ENCODE measurements at places on chromosomes 6 and 20.

DNA sequence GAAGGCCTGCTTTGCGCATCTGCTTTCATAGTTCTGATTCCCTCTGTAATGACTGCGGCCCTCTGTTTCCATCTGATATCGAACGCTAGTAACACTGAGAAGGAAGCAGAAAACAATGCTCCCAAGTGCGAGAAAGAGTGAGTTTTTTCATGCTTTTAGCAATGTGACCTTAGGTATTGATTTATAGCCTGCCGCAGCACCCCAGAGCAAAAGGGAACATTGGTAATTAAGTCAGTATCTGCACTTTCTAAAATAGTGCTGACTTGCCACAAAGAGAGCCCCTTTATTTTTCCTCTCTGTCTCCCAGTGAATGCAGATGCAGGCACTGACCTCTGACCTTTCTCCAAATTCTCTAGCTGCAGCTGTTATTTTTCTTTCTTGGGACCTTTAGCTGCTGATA lies 129.8 kb downstream of the HDGFL1 start:
- no peak for DNase-seq

DNA sequence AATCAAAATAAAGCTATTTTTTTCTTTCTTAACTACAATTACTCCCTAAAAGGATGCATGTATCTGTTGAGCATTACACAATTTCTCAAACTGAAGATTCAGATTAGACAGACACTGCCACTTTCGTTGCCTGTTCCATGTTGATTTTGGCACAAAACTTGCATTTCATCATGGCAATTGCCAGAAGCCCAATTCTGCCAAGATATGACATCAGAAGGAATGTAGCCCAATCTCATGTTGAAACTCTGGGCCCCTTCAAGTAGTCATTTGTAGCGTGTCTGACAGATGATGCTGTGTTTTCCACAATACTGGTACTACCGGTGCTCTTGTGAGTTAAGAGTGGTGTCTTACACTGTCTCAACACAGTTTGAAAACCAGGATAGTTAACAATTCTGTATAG lies 705.4 kb downstream of the PTPRT start:
- DNase-seq = no peak

DNA sequence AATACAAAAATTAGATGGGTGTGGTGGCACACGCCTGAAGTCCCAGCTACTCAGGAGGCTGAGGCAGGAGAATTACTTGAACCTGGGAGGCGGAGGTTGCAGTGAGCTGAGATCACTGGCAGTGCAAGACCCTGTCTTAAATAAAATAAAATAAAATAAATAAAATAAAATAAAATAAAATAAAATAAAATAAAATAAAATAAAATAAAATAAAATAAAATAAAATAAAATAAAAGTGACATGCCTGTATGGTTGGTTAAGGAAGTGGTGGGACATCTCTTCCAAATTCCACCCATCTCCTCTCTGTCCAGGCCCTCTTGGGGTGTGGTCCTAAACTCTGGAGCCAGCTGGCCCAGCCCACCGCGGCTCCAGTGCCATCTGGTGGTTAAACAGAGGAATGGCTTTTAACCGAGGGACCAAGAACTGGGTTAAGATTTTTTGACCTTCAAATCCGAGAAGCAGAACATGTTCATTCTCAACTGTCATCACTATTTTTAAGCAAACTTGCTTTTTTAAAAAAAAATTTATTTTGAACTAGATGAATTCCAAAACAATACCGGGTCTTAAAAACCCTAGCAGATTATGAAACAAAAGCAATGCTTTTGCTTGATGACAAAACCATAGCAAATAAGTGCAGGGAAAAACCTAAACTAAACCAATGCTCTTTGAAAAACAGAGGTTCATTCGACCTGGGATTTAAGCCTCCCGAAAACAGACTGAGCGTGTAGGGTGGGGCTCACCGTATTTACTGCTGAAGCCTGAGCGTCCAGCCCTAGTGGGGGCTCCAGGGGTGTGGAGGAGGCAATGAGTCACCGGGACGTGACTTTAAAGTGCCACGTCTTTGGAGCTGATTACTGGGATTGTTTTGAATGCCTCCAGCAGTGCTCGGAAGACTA lies 68.8 kb downstream of the CDC5L start:
- DNase-seq = peak; percentile 54

DNA sequence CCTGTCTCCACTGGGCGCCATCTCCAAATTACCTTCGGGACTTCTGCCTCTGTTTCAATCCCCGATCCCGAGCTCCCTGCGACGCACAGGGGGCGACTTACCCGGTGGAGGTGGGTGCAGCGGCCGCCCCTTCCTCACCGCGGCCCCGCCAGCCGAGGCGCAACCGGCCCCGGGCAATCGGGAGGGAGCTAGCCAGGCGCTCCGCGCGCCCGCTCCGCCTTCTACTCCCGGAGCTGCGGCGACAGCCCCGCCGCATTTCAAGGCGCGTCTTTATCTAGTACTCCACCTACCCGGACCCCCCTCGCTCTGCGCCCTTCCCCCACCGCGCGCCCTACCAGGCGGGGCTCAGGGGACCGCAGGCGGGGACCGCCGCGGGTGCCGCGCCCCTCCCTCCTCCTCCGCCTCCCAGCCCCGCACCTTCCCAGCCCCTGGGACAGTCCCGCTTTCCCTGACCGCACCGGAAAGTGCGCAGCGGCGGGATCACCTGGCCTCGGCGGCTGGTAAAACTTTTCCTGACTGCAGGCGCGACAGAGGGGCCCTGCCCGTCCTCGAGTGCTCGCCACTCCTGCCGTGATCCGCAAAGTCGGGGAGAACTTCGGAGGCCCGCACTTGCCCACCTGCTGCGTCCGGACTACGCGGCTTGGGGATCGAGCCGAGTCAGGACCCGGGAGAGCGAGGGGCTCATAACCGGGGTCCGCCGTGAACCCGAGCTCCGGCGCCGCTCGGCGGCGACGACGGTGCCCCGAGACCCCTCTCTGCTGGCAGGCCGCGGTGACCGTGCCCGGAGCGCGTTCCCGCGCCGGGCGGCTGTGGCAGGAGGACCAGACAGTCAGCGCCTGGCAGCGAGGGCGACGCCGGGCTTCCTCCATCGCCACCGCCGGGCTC lies 8.0 kb upstream of the NKX2-2 start:
- no peak for DNase-seq

GRCh38 chr6:168598251-168599117 lies 157.5 kb downstream of the SMOC2 start:
- DNase-seq = no peak

DNA sequence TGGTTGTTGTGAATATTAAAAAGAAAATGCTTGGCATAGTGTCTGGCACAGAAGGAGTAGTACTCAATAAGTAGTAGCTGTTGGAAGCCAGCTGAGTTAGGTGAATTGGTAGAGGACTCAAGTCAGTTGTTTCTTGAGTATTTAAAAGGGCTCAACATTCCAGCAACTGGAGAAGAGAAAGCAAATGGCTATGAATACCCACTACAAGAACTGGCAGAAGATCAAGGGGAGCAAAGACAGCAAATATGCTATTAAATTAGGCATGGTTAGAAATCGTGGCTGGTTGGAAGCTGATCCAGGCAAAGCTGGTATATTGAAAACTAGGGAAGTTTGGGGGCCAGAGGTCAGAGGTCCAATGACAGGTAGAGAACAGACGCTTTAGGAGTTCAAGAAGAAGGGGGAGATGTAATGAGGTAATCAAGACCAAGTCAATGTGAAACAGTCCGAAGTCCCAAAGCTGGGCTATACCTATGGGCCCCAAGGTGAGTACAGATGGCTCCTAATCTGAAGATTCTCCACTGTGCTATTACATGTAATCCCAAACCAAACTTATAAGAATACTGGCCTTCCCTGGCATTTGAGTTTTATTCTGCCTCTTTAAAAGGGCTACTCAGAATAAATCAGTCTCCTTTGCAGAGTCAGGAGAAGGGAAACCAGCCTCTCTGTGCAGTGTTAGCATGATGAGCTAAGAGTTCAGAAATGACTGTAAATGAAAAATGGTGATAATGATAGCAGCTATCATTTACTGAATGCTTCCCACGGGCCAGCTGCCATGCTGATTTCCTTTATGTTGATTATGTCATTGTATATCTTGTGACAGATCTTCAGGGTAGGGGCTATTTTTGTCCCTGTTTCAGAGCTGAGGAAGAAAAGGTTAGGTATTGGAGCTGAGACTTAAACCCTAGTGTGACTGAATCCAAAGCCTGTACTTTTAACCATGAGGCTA lies 122.3 kb downstream of the ANKS1A start:
- no peak for DNase-seq

DNA sequence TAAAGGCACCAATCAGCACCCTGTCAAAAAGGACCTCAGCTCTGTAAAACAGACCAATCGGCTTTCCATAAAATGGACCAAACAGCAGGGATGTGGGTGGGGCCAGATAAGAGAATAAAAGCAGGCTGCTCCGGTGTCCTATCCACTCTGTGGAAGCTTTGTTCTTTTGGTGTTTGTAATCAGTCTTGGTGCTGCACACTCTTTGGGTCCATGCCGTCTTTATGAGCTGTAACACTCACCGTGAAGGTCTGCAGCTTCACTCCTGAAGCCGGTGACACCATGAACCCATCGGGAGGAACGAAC lies 7.3 kb upstream of the PXDC1 start:
- no peak for DNase-seq

DNA sequence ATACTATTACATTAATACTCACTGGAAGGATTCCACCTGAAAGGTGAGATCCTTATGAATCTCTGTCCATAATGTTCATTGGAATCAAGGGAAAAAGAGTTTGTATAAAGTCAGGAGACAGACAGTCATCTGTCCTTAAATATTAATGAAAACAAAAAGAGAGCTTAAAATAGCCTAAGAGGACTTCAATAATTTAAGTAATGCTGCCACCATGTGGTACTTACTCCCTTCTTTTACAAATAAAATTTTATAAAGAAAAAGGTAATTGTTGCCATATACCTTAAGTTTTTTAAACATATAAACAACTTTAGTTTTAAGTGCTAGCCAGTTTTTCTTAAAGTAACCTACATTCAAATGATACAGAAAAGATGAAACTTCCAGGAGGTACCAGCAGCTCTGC lies 5.1 kb downstream of the BLOC1S5 start:
- DNase-seq = peak; percentile 22

GRCh38 chr20:63261060-63261794 lies 7.0 kb upstream of the NKAIN4 start:
- no peak for DNase-seq

- DNase-seq = peak; percentile 82
Observed at GRCh38 chr6:116615937-116616736, at the start of gene RSPH4A. TSS of gene RSPH4A (plus strand) at chr6:116616479. CDS start at chr6:116616624, 145 bp downstream.

DNA sequence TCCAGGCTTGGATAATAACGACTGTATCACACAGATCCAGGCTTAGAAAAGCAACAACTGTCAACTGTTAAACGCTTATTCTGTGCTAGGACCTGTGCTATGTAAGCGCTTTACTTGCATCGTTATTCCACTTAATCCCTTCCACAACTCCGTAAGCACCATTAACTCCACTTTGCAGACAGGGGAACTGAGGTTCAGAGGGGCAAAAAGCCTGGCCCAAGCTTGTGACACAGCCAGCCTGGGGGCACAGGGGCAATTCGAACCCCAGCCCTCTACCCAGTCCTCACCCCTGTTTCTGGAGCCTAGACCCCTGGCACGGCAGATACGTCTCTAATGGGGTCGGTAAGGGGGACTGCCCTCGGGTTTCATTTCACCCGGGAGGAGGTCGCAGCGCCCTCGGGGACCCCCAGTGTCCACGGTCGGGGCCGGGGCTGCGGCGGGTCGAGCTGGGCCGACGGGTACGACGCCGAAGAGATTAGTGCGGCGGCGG lies 411 bp downstream of the DSN1 start:
- peak; percentile 34 for DNase-seq

DNA sequence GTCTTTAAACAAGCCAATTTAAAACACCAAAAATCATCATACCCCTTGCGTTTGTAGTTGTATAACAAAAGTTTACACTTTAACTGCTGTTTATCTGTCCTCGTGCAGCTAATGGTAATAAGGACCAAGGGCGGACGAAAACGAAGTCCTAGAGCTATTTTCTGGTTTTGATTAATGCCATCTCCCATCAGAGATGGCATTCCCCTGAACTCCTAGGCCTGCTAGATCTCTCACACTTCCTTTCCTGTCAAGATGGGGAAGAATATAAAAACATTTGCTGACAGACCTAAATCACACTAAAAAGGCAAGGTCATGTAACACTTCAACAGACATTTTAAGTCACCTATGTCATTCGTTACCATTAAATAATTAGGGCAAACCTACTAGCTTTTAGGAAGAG lies 9.5 kb downstream of the DEK start:
- no peak for DNase-seq

DNA sequence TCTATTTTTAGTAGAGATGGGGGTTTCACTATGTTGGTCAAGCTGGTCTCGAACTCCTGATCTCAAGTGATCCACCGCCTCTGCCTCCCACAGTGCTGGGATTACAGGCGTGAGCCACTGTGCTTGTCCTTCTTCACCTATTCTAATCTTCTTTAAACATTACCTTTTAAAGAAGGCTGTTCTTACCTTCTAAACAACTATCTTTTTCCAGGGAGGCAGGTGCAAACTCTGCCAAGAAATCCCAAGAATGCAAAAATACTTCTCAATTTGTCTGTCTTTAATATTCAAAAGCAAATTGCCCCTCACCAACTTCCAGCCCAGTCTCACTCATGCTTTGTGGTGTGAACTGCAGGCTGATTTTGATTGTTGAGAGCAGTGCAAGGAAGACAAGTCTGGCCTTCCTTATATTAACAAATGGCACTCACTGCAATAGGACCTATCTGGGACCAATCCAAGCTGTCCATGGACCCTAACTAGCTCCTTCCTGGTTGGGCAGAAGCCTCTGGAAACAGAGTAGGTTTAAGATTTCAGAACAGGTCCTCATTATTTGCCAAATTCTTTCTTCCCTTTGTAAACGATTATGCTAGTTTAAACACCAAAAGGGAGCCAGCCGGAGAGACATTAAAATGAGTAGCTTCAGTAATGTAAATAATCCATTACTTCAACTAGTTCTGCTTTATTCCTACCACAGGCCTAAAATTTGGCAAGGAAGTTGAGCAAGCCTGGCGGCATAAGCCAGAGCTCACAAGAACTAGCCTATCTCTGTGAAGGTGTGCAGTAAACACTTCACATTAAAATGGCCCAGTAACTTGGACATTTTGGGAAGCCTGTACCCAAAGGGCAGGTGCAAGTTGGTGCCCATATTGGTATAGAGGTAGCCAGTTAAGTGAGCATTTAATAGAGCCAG lies 1.6 kb downstream of the SCAND1 start:
- peak; percentile 32 for DNase-seq

GRCh38 chr6:110325197-110325596 lies 33.0 kb downstream of the METTL24 start:
- no peak for DNase-seq
